ENCODE measurements at places on chromosomes 1 and 21.

DNA sequence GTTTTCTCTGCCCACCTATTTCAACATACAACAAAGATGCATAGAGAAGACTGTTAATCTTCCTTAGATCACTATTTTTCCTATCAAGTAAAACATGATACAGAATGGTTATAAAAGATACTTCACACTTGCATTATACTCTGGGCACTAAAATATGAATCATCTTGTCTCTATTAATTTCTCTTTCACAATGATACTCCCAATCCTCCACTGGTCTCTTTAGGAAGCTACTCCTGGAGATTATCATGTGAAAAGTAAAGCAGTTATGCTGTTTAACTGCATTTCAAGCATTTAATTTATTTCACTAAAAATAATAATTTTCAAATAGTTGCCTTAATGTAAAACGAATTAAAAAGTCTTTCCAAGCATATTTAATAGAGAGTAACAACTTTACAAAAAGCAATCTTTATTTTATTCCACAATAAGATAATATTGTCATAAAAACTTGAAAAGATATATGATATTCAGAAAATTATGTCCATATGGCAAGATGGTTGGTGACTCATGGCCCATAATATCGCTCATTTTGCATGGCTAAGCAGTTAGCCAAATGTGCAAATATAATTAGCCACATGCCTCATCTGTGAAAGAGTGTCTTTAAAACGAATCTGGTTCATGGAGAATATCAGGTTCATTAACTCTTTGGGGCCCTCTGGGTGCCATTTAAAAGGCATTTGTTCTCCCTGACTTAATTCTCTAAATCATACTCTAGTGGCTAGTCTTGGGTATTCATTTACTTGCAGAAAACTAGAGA is 1569.0 kb upstream of the B3GALT2 start:
- DNase-seq = no peak

DNA sequence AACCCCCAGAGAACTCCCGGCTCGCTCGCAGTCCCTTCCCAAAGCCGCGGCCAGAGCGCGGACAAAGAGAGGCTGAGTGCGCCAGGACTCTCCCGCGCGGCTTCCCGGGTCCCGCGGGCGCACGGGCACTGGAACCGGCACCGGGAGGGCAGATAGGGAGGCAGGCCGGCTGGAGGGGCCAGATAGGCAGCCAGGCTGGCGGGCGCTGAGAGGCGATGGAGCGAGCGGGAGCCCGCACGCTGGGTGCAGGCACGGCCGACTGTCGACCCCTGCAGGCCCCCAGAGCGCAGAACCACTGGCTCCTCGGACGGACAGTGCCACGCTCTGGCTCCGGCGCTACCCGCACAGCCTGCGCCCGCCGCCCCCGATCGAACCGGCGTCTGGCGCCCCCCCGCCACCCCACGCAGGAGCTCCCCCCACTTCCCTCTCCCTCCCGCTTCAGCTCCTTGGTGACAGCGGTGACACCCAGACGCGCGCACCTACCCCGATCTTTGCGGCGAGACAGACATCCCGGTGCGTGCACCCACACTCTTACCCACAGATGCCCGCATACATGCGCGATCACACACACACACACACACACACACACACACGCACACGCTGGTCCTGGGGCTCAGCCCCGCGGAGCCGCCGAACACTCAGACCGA is 534 bp downstream of the SLC6A9 start:
- DNase-seq = peak; percentile 35

GRCh38 chr1:201468501-201468843 is 516 bp downstream of the PHLDA3 start:
- no peak for DNase-seq

GRCh38 chr1:173491508-173491907 is 14.4 kb downstream of the PRDX6 start:
- DNase-seq = no peak

DNA sequence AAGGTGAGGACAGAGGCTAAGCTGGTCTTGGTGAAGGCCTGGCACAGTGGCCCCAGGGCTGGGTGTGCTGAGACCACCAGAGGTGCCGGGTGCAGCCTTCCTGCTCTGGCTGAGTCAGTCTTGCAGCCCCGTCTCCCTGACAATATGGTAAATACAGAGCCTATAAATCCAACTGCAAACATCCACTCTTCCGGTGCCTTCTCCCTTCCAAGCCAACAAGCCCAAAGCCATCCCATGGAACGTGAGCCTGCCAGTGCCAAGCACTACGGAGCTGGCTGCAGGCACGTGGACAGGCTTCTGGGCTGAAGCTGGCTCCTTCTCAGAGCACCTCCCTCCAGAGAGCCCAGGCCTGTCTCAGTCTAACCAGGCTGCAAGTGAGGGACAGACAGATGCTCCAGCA is 70.0 kb downstream of the TRABD2B start:
- DNase-seq = no peak

- no peak for DNase-seq
Observed at GRCh38 chr1:104073463-104073902, 323.8 kb downstream of the AMY1C start.

DNA sequence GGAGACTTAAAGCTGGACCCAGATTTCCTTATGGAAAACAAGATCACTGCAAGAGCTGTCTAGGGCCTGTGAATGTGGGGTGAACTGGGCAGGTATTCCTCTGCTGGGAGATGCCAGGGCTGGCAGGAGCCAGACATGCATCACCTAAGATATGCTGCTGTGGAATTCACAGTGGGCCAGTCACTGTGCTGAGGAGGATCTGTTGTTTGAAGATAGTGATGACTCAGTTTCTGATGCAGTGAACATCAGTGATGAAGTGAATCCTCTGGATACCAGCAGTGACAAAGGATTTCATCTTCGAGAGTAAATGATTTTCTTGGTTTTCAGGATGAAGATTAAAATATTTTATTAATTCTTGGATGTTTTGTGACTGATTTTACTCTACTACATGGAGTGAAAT is 29.9 kb upstream of the CAMSAP2 start:
- DNase-seq = no peak

DNA sequence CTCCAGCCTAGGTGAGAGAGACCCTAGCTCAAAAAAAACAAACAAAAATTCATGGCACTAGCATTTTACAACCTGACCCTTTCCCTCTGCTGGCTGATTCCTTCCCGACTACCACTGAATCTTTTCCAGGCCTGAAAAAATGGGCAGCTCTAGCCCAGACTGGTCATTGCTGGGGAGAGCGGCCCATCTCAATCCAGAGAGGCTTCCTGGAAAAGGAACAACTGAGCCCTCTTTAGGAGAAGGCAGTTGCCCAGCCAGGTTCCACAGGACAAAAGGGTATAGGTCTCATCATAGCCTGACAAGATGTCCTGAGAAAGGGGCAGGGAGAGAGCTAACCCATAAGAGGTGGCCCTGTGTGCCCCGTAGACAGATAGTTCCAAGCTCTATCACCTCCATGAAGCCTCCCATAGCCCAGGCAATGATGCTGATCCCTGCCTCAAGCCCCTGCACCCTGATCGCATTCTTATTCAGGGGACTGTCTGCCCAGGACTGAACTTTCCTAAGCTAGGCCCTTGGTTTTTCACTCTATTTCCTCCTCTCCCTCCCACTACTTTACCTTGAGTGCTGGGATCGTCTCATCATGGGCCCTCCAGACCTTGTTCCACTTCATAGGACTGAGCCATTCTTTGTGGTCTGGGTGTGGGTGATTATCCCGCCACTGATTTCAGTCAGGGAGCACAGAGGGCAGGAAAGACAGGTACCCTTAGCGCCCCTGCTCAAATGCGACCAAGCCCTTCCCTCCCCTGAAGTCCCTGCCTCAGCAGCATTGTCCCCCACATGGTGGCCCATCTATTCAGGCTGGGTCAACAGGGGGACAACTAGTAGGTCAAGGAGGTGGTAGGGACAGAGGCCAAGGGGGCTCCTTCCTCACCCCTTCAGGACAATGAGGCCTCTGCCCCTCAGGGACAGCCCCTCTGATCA is 18.2 kb downstream of the RHBG start:
- DNase-seq = no peak

DNA sequence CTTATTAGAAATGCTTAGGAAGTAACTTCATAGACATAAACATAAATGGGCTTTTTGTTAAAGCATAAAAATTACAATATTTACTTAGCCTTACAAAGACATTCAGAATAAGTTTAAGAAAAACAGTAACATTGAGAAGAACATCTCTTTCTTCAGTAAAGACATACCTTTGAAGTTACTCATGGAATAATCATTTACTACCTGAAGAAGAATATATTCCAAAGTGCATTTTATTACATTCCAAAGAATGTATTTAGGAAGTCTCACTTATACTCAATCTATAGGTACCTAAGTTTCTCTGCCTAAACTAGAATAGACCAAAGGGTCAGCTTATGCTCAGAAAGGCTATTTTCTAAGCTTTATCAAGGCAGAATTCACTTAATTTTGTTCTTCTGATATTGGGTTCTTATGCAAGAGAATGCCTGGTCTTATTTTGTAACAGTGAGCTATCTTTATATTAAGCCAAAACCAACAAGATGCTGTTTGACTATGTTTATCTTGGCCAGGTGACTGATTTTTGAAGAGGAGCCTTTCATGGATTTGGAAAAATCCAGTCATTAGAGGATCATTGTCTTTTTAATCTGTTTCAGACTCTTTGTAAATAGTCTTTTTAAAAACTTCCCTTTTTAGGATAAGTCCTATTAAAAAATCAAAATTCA is 110.1 kb downstream of the OLFML2B start:
- peak; percentile 49 for DNase-seq

GRCh38 chr21:14543983-14544382 is 2.1 kb downstream of the SAMSN1 start:
- no peak for DNase-seq

DNA sequence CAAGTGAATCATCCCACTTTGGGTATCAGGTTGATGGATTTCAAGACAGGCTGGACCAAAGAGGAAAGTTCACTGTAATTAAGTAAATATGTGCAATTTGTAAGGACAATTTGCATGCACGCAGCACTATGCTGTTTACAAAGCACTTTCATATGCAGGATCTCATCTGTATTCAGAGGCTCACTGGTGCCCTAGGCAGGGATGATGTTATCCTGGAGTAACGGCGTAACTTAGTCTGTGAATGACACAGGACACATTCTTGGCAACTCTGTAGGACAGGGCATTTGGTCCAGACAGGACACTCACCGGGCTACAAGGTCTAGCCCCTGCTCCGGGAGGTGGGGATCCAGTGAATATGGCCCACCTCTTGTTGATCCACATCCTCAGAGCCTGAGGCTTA is 365.4 kb upstream of the DUSP10 start:
- no peak for DNase-seq

- no peak for DNase-seq
Observed at GRCh38 chr1:30305519-30305918, 417.9 kb downstream of the MATN1 start.

DNA sequence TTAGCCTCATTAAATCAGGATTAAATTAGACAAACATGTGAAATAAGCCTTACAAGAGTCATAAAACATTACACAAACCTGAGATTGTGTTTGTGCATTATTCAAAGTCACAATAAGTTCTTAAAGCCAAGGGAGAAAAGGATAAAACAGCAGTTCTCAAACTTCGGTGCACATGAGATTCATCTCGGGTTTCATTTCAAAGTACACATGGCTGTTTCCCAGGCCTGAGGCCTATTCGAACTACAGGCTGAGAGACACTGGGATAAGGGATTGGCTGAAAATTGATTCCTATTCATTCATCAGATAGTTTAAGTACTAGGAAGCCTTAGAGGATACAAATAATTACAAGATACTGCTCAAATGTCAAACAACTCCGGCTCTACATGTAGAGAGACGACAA is 35.9 kb upstream of the PROX1 start:
- no peak for DNase-seq

DNA sequence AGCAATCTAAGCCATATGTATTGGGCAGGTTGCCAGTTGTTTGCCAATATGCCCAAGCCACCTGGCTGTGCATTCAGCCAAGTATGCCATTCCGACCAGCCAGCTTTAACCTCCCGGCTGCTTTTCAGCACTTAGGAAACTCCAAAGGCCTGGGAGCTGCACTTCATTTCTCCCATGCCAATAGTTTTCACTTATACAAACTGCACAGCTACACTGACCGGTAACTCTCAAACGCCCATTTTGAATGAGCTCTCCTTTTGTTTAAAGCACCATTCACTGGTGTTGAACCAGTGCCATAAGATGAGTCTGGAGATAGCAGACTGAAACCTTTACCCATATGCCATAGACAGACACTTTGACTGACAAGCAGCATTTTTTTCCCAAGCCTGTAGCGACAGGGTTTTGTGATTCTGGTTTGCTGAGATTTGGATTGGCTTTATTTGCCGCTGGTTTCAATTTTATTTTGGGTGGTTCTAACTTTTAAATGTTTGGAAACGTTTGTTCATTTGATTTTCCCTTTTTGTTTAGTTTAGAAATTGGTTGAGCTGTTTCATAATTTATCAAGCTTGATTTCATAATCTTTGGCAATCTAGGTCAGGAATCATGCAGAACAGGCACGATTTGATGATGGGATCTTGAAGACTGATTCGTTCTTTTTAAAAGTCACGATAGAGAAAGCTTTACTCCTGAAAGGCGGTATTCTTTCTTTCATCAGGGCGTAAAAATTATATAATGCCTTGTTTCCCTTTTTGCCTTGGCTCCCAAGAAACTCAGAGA is 144.6 kb downstream of the NFIA start:
- DNase-seq = no peak

DNA sequence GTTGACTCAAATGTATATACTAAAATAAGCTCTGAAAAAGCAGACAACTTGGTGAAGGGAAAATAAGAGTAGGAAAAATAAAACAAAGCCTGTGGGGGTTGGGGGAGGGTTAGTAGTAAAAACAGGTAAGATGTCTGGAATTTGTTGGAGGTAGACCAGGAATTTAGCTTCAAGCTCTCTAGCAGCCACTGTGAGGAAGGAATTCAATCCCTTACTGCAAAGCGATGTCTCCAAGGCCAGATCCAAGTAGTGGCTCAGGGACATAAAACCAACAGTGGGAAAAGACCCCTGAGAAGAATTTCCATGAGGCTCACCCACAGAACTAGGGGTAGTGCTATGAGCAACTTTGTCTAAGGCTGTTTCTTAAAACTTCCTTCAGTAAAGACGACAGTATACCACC is 7.8 kb downstream of the ANGPTL7 start:
- no peak for DNase-seq

DNA sequence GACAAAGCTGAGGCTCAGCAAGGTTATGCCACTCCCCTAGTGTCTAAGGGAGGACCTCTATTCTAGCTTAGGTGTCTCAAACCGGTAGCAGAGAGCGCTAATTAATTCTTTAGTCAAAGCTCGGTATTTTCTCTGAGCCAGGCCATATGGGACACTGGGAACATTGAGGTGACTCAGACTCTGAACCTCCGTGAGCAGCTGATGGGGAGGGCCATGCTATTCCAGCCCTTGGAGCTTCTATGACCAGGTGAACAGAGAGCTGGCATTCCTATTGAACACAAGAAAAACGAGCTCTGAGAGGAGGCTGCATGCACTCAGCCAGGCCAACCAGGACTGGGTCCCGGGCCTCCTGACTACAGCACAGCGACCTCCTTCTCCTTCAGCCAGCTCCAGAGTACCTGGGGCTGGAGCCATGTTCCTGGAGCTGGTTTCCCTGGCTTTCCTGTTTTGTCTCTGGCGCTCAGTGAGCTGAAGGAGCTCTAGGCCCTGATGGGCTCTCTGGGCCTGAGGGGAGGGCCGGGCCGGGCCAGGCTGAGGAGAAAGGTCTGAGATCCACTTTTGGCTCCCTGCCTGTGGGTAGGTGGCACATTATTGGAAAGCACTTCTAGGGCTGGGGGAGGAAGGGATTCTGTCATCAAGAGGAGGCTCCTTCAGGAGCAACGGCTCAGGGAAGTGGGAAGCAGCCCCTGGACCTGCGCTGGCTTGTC is 37.0 kb downstream of the SLC9A1 start:
- no peak for DNase-seq

- DNase-seq = no peak
Observed at GRCh38 chr1:205171369-205171768, 40.1 kb downstream of the DSTYK start.
